PC-9 (cell line): ENCODE measurements at places on chromosomes 6 and 20. TPM values are rescaled to one million over a fixed set of nuclear protein-coding genes. Genes with fewer than 3 reads are reported as not detected.

Gene ECT2L
- total RNA-seq = not detected in 2 replicates

Gene GRM1
- total RNA-seq = 0.26 TPM in 1 of 2 replicates, not detected in the other

Gene BPIFA1
- not detected in 2 replicates for total RNA-seq

Gene ZBTB22
- 16.5 and 20.8 TPM in 2 replicates for total RNA-seq

Gene SLC35B3
- total RNA-seq = 12.4 and 16.7 TPM in 2 replicates

Gene SNAI1
- total RNA-seq = 2.2 and 3.6 TPM in 2 replicates

Gene MYB
- 0.95 and 1.8 TPM in 2 replicates for total RNA-seq

Gene C6orf132
- total RNA-seq = 49.8 and 53.9 TPM in 2 replicates

Gene UNC5CL
- 1.7 and 2.1 TPM in 2 replicates for total RNA-seq

Gene BHLHE23
- total RNA-seq = not detected in 2 replicates

Gene MTFR2
- 10.5 and 12.6 TPM in 2 replicates for total RNA-seq

Gene MROH8
- total RNA-seq = 3.3 TPM in 2 replicates

Gene IRF4
- total RNA-seq = not detected in 2 replicates

Gene RGS17
- 0.70 and 0.80 TPM in 2 replicates for total RNA-seq

- peak; percentile 51 for DNase-seq
Measured at GRCh38 chr20:32589256-32589655, 4.1 kb upstream of the NOL4L start.

DNA sequence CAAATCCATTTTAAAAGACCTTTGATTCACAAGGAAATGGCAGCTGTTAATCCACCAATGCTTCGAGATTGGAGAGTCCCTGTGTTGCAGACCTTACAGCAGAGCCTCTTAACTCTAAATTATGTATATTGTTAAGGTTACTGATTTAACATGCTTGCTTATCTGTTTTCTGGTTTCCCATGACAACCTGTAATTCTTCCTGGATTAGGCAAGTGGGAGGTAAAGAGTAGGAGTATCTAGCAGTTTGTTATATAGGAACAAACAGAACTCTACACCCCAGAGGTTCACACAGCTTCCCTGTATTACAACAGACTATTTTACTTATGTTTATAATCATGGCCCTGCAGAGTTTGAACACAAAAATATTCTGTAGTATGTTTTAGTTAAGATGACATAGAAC is 39.5 kb downstream of the NKX2-4 start:
- no peak for DNase-seq

GRCh38 chr6:157912326-157912725 is 69.3 kb upstream of the SYNJ2 start:
- DNase-seq = no peak

- no peak for DNase-seq
Measured at GRCh38 chr6:150271501-150272263, 97.1 kb upstream of the IYD start.

GRCh38 chr20:35615667-35616464 is at the start of gene SPAG4:
Gene SPAG4, plus strand, starts transcription at chr20:35615829. Its CDS starts 175 bp downstream, at chr20:35616004.
- no peak for DNase-seq

- no peak for DNase-seq
Measured at GRCh38 chr6:56594699-56595098, 48.0 kb downstream of the DST start.

DNA sequence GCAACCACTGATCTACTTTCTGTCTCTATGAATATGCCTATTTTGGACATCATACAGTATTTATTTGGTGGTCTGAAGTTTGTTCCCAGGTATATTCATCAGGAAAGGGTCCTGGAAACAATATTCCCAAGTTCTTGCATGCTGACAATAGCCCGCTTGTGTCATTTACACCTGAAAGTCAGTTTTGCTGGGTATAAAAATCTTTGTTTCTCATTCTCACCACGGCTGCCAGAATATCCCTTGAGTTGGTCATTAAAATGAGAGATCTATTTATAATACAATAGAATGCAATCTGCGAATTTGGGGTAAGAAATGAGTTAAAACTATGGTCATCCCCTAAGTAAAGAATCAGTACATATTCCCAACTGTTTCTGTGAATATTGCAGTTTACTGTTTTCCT is 79.0 kb downstream of the MAN1A1 start:
- DNase-seq = no peak

GRCh38 chr6:23184351-23184750 is 615.0 kb downstream of the HDGFL1 start:
- DNase-seq = no peak

DNA sequence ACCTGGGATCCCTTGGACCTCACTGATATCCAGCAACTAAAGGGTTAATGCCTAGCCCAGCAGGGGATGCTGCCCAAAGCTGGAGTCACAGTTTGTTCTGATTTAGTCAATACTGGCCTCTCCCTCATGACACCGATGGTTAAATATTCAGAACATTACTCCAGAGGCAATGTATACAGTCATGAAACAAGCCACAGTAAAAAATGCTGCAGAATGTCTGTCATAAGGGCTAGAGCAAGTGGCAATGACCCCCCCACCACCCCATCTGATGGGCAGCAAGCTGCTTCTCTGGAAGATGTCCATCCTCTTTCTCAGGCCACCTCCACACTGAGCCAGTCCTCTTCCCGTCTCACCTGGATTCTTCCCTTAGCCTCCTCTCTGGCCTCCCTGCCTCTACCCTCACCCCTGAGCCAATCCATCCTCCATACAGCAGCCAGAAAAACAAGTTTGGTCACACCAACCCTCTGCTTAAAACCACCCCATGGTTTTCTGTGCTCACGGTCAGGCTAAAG is 99.0 kb upstream of the KCNG1 start:
- DNase-seq = no peak

GRCh38 chr20:43870484-43870883 is 44.2 kb upstream of the TOX2 start:
- no peak for DNase-seq

DNA sequence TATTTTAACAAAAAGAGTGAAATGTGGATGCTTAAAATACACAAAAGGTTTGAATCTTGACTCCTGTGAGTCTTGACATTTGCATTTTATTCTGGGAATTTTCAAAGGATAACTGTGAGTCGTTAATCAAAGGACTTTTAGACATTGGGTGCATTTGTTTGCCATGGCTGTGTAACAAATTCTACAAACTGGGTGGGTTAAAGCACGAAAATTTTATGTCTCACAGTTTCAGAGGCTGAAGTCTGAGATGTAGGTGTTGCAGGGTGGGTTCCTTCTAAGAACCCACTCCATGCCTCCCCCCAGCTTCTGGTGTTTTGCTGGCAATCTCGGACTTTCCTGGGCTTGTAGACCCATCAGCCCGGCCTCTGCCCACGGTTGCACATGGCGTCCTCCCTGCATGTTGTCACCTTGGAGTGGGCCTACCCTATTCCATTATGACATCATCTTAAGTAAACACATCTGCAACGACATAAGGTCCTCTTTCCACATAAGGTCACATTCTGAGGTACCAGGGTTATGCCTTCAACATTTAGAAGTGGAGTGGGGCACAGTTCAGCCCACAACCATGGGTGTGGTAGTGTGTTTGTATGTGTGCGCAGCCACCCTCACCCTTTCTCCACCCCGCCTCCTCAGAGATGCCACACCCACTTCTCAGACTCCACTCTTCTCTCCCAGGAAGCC is 113.1 kb downstream of the FOXA2 start:
- no peak for DNase-seq

DNA sequence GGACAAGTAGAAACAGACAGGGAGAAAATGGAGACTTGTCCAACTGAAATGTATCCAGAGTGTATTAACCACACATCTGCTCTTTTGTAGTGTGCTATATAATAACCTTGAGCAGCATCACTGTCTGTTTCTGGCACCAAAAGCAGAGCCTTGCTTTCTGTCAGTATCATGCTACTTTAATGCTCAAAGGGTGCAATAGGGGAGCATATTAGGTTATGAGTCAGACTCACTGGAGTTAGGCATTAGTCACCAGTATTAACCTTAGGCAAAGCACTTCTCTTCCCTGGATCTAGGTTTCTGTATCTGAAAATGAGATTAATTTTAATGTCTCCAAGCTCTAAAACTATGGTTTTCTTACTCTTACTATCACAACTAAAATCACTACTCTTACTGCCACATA is 280.1 kb downstream of the TFAP2B start:
- DNase-seq = no peak

GRCh38 chr6:146546443-146547043 is 2.9 kb downstream of the RAB32 start:
- peak; percentile 40 for DNase-seq

- DNase-seq = no peak
Measured at GRCh38 chr6:44222486-44223318, 693 bp upstream of the SLC29A1 start.

GRCh38 chr6:39263303-39264037 is 34.2 kb upstream of the KCNK5 start:
- DNase-seq = peak; percentile 60

GRCh38 chr6:91626911-91627310 is 1040.0 kb upstream of the MAP3K7 start:
- no peak for DNase-seq

DNA sequence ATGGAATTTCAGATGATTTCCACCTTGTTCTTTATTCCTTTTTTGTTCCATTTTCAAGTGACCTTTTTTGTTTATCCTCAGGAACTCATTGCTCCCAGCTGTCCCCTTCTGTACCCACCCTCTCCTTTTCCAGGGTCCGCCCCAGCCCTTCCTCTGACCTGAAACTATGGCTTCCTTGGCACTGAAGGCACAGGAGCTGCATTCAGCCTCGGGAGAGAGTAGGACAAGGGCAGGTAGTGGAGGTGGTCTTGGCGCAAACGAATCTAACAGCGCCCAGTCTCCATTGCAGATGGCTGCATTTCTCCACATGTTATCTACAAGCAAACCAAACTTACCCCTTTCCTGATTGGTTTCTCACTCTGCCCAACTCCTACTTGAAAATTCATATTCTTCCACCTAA is 8.8 kb upstream of the ULBP2 start:
- DNase-seq = no peak

- peak; percentile 96 for DNase-seq
Measured at GRCh38 chr6:110528101-110528929, 51.9 kb upstream of the SLC22A16 start.

DNA sequence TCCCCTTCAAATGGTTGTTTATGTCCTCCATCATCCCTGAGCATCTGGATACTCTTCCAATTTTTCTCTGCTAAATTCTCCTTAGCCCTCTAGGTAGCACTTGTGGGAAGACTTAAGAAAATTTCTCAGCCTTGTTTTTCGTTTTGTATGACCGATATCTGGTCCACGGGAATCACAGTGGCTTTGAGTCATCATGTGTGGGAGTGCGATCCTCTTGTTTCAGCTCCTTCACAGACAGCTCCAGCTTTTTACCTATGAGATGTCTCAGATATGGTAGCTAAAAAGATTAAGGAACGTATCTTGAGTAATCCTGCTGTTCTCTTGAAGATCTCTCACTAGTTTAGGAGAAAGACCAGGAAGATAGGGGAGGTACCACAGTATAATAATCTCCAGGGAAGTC is 196.1 kb downstream of the GRM1 start:
- no peak for DNase-seq

DNA sequence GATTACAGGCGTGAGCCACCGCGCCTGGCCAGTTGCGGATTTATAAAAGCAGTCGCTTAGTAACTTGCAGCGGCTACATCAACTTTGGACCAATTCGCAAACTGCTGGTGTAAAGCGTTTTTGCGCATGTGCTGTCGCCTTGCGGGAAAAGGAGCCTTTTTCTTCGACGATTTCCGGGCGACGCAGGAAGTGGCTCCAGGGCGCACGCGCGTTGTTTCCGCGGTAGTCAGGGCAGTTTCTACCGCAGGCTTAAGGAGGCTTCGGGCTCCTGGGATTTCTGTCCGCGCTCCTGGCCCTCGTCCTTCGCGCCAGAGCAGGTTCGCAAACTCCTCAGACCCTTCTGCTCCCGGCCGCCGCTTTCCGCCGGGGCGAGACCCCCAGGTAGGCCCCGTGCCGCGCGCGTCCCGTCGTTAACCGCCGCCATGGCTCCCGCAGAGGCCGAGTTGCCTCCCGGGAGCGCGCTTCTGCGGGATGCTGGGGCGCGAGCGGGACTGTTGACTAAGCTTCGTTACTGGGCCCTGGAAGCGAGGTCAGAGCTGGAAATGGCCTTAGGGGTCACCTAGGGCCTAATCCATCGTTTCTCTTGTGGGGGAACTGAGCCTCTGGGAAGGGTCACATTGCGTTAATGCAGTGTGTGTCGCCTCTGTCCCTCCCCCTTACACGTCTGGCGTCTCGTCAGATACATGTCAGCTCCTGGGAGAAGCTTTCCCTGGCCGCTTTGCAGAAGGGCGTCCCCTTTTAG is at the start of gene RAE1:
Gene RAE1, plus strand, starts transcription at position 214 of the 742 bp plus-strand sequence. CDS start 2,784 bp downstream, outside the sequence.
- DNase-seq = peak; percentile 90

DNA sequence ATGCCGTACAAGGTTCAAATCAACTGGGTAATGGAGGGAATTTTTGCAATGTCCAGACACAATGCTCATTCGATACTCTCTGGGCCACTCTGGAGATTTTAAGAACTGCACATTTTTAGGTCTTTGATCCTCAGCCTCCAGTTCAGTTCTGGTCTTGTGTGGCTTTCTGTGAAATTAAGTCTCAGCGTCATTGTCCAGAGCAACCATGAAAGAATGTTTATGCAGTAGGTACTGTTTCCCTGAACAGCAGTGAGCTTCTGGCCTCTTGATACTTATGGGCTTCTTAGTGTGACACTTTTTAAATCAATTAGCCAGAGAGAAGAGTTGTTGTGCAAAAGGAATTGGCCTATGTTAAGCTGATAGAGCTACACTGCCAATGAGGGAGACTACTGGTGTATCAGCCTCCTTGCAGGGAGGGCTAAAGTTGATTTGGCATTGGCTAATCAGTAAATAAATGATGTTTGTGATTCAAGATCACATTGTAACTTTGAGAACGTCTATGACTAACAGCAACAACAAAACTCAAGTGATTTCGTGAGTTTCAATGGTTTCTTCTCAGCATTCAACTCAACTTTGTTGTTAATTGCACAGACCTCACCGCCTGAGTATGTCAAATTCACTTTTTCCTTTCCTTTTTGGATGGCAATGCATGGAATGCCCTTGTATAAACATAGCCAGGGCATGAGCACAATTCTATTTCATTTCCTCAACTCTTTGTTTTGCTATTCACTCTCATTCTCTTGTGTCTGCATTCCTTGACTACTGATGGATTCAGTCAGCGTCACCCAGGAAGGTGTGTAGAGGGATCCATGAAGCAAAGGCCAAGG is 85.1 kb downstream of the GJA1 start:
- no peak for DNase-seq

DNA sequence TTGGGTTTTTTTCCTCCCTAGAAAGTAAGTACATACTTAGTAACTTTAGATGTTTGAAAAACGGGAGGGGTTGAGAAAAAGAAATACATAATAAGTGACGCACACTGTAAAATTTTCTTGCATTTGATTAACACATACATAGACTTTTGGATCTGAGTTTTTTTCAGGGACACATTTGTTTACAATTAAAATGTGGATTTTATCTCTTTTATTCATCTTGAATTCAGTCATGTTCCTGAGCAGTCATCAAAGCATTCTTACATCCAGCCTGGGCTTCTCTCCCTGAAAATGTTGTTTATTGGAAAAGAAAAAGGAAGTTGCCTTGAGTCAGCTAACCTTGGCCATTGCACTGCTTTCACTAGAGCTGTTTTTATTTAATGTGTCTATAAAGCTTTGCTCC is 8.7 kb upstream of the RPP40 start:
- DNase-seq = no peak

- DNase-seq = no peak
Measured at GRCh38 chr20:43442282-43442880, 15.3 kb upstream of the SRSF6 start.

DNA sequence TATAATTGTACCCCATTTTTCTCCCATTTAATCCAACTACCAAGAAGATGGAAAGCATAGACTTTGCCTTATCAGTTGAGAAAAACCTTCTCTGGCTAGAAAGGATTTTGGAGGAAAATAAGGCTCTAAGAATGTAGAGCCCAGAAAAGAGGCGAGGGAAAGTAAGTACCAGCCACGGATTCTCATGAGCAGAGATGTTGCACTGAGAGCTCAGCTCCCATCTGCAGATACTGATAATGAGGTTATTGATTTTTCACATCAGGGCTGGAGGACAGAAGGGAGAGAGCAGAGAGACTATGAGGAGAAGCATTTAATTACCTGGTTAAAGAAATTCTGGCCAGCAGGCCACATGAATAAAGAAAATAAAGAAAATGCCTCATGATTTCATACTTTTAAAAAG is 104.4 kb upstream of the FAM184A start:
- DNase-seq = no peak
